ENCODE measurements at places on chromosomes 5 and 9. TPM values are rescaled to one million over a fixed set of nuclear protein-coding genes. Genes with fewer than 3 reads are reported as not detected.

GRCh38 chr5:132473019-132473531 lies 17.5 kb downstream of the IRF1 start:
- ATAC-seq = peak; percentile 94

DNA sequence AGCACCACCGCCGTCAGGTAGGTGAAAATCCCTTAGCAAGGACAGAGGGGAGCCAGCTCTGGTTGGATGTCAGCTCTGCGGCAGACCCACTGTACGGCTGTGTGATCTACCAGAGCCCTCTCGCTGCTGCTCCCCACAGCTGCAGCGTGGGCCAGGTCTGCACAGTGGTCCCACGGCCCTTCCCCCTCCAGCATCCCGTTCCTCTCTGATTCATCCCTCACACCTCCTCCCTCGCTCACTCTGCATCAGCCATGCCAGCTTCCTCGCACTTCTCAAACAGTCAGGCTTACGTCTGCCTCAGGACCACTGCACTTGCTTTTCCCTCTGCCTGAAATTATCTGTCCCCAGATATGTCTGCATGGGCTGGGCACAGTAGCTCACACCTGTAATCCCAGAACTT lies 26.6 kb upstream of the CFAP157 start:
- ATAC-seq = no peak

- ATAC-seq = peak; percentile 15
Measured at GRCh38 chr5:177447611-177448243, 1.1 kb downstream of the PRR7 start.

GRCh38 chr9:7937761-7938491 lies 138.3 kb upstream of the DMAC1 start:
- no peak for ATAC-seq

- ATAC-seq = peak; percentile 42
Measured at GRCh38 chr9:21121079-21121478, 20.6 kb downstream of the IFNW1 start.

DNA sequence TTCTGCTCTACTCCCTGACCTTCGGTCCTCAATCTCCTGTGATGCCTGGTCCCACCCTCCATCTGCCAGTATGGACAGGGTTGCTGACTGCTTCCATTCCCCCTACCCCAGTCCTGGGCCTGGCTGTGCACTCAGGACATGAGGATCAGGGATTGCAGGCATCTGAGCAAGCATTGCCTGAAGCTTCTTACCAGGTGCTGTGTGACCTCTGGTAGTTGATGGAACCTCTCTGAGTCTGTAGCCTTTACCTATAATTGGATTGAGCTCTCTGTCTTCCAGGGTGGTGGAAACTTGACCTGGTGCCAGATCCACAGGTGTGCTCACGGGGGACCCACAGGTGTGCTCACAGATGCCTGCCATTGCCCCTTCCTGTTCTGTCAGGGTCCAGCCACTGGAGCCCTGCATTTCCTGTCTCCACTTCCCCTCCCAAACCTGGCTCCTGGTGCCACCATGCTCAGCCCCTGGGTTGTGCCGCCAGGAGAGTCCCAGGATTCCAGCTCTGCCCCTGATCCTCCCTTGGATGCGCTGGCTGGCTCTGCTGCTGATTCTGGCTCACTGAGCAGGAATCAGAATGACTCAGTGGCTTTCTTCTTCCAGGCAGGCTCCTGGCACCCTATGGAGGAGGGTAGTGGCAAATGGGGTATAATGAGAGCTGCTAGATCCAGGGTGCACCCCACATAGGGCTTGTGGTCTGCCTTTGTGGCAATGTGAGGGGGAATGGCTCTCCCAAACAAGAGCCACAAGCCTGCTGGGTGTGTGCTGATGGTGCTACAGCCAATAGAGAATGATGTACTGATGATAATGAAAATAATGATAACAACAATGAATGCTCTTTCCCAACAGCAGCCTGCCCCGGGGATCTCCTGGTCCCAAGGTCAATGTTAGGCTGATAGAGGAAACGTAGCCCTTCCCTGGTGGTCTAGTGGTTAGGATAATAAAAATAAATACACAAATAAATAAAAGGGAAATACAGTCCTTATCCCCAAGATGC lies 35.2 kb upstream of the PSD2 start:
- ATAC-seq = no peak

- ATAC-seq = no peak
Measured at GRCh38 chr9:120916588-120916987, 10.0 kb downstream of the TRAF1 start.

The CDX1 gene
- not detected for total RNA-seq

DNA sequence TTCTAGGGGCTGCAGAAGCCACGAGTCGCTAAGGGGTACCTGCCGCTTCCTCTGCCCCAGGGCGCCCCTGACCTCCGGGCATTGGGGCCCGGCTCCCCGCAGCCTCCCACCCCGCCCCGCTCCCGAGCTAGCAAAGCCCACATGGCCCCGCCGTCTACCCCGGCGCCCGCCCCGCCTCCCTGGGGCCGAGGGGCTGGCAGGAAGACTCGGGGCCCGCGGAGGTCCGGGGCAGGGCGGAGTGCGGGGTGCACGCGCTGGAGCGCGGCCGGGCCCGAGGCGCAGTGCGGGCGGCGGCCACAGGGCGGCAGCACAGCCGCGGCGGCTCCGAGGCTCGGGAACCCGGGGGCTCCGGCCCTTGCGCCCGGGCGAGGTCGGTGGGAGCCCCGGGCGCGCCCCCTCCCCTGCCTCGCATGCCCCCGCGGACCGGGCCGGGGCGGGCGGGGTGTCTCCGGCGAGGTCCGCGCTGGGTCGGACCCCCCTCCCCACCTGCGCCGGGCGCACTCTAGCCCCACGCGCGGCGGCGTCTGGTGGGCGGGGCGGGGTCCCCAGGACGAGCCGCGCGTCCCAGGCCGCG lies 6.7 kb downstream of the NRARP start:
- peak; percentile 86 for ATAC-seq

The FOXD4L5 gene
- 0.13 TPM for total RNA-seq

The ACOT12 gene
- not detected for total RNA-seq

DNA sequence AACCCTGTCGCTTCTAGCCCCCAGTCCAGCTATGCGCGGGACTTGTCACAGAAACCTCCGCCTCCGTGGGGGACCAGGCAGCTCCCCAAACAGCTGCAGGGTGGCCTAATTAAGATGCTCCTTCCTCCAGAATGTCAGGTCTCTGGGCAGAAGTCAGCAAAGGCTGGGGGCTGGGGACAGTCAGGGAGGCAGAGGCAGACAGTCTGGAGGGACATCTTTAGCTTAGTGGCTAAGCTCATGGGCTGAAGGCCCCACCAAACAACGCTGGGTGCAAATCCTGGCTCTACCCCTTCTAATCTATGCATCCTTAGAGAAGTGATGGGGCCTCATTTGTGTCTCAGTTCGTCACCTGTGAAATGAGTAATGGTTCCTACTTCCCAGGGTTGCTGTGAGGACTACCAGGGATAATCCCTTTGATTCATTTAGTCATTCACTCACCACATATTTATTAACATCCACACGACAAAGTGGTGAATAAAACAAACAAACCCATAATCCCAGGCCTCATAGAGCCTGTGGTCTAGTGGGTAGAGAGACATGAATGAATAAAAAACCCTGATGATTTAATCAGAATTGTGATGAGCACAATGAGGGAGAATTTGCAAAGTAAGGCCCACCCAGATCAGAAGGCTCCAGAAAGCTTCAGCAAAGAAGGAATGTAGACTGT lies 20.2 kb upstream of the MED27 start:
- peak; percentile 87 for ATAC-seq

- peak; percentile 90 for ATAC-seq
Measured at GRCh38 chr5:1111727-1112289, at the start of gene SLC12A7. TSS of gene SLC12A7 (minus strand) at chr5:1112063. CDS start at chr5:1111991, 72 bp downstream.
